ENCODE measurements at places on chromosomes 5 and 9.
A peak's percentile ranks its signal among the peaks of the same experiment; 100 is the strongest.

- DNase-seq = no peak
Measured at GRCh38 chr5:108398964-108399363, 17.1 kb upstream of the FBXL17 start.

DNA sequence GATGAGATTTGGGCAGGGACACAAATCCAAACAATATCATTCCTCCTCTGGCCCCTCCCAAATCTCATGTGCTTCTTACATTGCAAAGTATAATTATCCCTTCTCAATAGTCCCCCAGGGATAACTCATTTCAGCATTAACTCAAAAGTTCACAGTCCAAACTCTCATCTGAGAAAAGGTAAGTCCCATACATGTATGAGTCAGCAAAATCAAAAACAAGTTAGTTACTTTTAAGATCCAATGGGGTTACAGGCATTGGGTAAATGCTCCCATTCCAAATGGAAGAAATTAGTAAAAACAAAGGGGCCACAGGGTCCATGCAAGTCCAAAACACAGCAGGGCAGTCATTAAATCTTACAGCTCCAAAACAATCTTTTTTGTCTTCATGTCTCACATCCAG, 917.9 kb upstream of the CDH10 start:
- DNase-seq = no peak

DNA sequence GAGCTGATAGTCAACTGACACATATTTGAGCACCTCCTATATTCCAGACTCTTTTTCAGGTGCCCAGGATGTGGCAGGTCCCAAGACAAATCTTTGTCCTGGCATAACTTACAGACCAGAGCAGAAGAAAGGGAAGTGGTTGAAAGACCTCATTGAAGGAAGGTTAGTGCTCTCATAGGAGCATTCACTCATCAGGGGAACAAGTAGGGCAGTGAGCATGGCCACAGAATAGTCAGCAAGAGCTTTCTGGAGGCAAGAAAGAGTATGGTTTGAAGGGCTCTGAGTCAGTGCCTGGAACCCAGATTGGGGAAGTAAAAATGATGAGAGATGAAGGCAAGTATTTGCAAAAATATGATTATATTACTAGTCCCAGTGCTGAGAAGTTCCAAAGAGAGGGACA, 25.0 kb upstream of the ERMP1 start:
- DNase-seq = no peak

GRCh38 chr5:143920772-143921171, 108.8 kb downstream of the HMHB1 start:
- no peak for DNase-seq

- DNase-seq = no peak
Measured at GRCh38 chr5:109563739-109564138, 126.0 kb upstream of the MAN2A1 start.

DNA sequence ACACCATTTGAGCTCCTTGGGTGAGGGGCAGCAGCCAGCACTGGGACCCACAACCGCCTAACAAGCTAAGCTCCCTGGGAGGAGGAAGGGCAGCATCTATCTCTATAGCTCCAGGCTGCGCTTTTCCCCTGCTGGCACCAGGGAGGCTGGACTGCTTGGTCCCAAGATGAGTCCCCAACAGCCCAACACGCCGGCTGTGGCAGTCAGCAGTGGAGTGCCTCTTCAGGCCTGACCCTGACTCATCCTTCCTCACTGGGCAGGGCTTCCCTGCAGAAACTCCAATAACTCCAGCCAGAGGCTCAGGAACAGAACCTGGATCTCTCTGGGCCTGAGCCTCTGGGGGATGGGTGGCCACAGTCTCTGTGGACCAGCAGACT, 113.7 kb upstream of the ADAMTS16 start:
- DNase-seq = no peak

- no peak for DNase-seq
Measured at GRCh38 chr5:171785517-171785916, at the start of gene SMIM23. TSS of gene SMIM23 (plus strand) at chr5:171785817. CDS start at chr5:171785872, 55 bp downstream.

GRCh38 chr5:93990504-93991070, 249.2 kb upstream of the POU5F2 start:
- peak; percentile 7 for DNase-seq

GRCh38 chr5:106691701-106692100, 979.0 kb downstream of the EFNA5 start:
- no peak for DNase-seq

DNA sequence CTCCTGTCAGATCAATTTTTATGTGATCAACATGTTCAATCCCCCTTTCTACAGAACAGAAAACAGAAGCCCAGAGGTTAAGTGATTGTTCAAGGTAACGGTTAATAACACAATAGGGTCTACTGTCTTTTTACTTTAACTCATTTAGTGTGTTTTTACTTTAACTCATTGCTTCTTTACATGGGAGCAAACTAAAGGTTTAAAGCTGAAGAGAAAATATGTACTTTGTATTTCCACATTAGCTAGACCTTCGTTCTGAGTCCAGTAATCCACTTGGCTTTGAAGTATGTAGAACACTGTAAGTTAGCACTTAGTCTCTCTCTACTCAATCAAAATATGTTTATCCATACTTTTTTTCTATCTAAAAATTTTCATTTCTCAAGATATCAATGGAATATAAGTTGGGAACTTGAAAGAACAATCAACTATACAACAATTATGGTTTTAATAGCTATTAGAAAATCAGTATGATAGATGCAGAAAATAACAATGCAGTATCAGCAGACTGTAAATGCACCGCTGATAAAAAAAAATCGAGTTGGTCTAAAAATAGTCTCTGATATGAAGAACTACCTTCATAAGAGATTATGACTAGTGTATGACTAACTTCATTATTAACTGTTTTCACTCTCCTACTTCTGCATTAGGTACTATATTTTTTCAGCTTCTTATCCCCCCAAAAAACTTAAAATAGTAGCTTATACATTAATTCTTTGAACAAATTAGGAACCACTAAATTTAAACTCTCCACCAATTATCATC, 20.6 kb downstream of the PGGT1B start:
- DNase-seq = no peak

DNA sequence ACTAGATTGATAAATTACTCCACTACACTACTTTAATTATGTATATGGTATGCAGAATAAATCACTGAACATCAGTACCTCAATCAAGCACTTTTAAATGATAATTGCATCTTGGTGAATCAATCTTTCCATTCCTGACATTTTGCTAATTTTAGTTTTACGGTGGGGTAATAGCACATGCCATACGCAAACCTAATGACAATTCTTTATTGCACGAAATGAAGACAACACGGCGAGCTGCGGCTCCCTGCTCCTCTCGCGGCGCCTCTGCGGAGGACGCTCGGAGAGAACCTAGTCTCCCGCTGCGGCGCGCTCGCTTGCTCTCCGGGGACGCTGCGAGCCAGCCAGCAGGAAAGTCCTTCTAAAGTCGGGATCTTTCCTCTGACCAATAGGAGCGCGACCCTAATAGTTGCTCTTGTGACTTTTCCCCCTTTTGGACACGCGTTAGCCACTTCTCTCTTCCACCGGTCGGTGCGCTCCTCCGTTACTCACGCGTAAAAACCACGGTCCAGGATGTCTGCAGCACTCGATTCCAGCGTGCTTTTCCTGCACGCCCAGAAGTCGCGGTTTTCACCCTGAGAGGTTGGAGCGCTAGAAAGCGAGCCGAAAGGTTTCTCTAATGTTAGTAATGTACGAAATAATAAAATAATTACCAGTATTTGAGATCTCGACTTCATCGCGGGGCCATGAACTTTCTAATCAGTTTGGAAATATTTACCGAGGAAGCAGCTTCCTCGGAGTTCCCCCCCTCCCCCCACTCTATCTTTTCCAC, 1.0 kb upstream of the MEF2C start:
- DNase-seq = peak; percentile 33

GRCh38 chr5:94397508-94397907, 220.9 kb downstream of the KIAA0825 start:
- DNase-seq = peak; percentile 63

DNA sequence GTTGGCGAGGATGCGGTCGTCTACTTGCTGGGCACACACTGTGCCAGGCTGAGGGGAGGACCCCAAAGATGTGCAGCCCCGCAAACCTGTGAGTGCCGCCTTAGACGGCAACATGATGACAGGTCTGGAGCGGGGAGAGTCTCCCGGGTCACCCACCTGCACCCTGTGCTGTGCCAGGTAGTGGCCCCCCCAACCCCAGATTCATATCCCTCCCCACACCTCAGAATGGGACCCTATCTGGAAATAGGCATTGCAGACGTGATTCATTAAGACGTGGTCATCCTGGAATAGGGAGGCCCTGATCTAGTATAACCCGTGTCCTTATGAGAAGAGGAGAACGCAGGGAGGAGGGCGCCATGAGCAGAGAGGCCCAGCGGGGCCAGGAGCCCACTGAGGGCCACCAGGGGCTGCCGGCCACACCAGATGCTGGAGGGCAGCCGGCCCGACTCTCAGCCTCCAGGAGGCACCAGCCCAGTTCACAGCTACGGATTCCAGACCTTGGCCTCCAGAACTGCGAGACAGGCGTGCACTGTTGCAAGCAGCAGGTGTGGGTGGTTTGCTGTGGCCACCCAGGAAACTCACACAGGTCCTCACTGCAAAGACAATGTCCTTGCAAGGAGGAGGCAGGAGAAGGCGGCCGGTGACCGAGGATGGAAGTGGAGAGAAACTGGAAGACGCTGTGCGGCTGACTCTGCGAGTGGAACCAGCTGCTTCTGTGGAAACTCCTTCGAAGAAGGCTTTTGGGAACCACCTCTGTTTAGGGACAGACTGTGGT, 131.9 kb upstream of the LPCAT1 start:
- no peak for DNase-seq

- DNase-seq = peak; percentile 74
Measured at GRCh38 chr5:168822745-168823281, 243.6 kb upstream of the PANK3 start.

GRCh38 chr5:172740428-172741205, 30.4 kb downstream of the DUSP1 start:
- DNase-seq = no peak

Measured in BE2C (cell line).